ENCODE measurements at places on chromosomes 1 and 21.

- peak; percentile 84 for DNase-seq
Measured at GRCh38 chr1:27357281-27358037, 9.3 kb downstream of the MAP3K6 start.

DNA sequence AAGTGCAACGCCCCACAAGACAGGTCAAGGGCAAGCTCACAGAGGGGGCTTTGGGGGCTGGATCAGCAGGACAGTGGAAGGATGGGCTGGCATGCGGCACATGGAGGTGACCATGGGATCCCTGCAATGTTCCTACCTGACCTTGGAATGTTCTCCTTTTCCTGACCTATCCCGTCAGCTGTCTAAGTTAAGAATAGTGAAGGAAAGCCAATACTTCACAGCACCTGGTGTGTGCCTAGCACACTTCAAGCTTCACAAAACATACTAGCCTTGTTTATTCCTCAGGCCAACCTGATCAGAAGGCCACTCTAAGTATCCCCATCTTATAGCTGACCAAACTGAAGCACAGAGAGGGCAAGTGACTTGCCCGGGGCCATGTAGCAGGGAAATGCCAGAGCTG is 31.2 kb downstream of the LRRC38 start:
- DNase-seq, result no peak

GRCh38 chr1:209353053-209353452 is 230.5 kb upstream of the CAMK1G start:
- DNase-seq, result no peak

- no peak for DNase-seq
Measured at GRCh38 chr21:31671931-31672330, 12.4 kb downstream of the SOD1 start.

DNA sequence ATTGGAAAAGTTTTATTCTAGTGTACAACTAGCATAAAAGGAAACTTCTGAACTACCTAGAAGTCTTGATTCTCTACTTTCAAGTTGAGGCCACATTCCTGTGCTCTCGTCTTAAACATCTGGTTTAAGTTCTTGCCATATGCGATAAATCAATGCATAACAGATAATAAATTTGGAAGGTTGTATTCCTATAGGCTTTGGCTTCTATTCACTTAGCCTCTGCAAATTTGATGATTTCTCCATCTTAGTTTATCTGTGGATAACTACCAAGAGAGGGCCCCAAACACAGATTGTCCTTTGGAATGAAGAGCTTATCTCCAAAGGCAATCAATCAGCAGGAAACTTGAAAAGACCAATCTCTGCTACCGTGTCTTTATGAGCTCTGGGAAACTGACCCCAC is 11.7 kb upstream of the RNF2 start:
- no peak for DNase-seq

DNA sequence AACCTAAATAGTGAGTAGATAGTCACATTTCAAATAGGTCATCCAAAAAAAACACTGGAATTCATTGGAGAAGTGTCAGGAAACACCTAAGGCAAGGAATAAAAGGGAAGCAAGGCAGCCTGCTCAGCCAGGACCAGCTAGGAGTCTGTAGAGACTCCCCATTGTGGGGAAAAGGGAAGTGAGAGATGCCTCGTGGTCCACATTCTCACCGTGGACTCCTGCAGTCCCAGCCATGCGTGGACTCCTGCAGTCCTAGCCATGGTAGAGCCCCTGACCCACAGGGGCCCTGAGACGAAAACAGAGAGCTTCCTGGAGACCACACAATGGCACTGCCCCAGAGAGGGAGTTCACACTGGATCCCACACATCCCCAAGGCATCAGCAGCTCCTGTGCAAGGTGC is 97.5 kb downstream of the LRIG2 start:
- DNase-seq, result no peak

DNA sequence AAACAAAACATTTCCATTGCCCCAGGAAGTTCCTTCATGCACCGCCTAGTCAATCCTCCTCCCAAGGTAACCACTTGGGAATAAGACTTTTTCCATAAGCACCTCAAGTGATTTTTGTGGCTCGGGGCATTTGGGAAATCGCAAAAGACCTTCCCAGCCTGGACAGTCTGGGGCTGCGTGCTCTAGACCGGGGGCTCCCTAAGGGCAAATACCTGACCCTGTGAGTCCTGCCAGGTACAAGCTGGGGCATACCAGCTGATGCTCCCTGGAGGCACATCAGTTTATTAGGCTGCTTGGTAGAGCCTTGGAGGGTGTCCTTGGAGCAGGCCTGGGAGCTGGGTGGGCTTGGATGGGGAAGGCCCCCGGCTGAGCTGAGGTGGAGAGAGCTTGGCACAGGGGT is 34.4 kb downstream of the ALPL start:
- DNase-seq, result no peak

GRCh38 chr1:48870596-48870995 is 93.9 kb upstream of the BEND5 start:
- peak; percentile 17 for DNase-seq

- DNase-seq, result no peak
Measured at GRCh38 chr1:168348146-168348709, 67.6 kb downstream of the TBX19 start.

DNA sequence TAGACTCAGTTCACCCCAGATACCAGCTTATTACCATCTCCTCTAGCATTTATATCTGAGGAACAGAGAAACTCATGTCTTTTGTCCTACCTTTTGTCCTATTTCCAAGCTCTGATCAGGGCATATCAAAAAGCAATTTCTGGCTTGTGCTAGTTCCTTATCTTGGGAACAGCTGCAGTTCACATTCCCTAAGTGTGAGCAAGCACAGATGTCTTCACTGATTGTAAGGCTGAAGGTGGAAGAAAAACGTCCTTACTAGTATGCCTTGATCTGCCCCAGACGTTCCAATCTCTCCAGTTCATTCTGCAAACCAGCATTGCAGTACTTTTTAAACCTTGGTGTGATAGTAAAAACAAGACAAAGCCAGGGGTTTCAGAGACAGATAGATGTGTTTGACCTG is 139.8 kb downstream of the NCAM2 start:
- no peak for DNase-seq

DNA sequence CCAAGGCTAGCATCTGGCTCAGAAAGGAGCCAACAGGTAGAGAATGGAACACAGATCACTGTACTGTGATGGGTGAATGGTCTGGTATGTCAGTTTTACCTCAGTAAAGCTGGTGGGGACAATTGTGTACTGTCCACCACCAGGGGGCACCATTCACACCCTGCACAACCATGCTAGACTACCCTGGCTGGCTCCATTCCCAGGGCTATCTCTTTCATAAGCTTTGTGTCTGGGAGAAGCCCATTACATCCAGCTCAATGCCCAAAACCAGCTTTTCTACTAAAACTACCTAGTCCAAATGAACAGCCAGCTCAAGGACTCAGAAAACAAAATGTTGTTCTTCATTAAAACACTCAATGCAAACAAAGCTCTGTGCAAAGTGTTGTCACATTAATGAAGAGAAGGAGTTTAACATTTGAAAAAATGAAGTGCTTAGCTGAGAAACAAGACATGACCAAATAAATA is 62.0 kb upstream of the RASAL2 start:
- peak; percentile 40 for DNase-seq

GRCh38 chr1:154595621-154596020 is 12.4 kb downstream of the ADAR start:
- DNase-seq, result no peak

DNA sequence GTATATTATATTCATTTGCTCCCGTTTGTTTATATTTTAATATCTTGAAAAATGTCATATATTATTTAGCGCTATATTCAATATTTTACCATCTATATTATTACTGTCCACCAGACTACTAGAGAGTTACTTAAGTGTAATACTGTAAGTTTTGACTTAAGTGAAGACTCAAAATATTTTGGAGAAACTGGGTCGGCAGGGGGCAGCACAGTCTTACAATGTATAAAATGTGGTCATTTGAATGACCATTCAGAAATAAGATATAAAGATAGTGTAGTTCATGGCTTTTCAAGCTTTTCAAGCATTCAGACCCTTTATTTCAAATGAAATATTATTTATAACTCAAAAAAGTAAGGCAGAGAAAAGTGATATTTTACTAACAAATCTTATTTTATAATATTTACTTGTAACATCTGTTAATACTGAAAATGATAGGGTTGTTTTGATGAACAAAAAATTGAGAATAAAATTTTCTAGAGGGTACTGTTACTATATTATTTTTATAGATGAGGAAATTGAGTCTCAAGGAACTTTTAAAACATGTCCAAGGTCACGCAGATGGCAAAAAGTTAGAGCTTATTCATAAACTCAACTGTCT is 89.0 kb upstream of the SERTAD4 start:
- DNase-seq, result peak; percentile 55

DNA sequence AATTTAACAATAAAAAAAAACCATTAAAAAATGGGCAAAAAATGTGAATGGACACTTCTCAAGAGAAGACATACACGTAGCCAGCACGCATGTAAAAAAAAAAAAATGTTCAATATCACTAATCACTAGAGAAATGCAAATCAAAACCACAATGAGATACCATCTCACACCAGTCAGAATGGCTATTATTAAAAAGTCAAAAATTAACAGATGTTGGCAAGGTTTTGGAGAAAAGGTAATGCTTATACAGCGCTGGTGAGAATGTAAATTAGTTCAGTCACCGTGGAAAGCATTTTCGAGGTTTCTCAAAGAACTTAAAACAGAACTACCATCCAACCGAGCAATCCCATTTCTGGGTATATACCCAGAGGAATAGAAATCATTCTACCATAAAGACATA is 1091.5 kb upstream of the B3GALT2 start:
- DNase-seq, result no peak

DNA sequence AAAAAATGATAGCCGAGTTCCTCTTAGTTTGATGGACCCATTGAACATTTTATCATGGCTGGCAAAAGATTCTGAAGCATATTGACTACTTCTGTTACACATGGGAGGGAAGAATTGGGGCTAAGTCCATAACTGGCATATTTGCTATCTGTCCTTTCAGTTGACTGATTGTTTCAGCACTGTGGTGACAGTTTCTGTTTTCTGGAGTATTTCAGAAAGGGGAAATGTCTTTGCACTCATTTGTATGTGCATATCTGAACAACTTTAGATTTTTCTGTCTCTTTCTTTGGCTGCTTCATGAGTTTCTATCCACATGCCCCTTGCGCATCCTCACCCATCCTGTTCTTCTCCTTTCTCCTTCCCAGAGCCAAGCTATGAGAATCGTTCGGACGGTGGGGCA is 33.2 kb downstream of the SPATA46 start:
- DNase-seq, result no peak

DNA sequence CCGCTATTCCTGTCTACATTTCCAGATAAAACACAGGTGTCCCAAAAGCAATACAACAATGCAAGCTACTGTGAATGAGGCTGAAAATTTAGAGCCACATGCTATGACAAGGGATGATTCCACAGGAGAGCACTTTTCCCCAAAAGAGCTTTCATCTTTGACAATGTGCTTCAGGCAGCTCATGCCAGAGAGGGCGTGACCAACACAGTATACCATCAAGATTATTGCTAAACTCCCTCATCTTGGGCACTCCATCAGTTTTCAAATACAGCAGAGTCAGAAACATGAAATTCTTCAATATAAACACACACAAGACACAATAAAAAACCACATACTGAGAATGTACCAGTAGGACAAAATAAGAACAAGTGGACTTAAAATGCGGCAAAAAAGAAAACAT is 6.7 kb downstream of the GON4L start:
- DNase-seq, result no peak

- peak; percentile 25 for DNase-seq
Measured at GRCh38 chr1:31182352-31182751, 57.3 kb downstream of the NKAIN1 start.

DNA sequence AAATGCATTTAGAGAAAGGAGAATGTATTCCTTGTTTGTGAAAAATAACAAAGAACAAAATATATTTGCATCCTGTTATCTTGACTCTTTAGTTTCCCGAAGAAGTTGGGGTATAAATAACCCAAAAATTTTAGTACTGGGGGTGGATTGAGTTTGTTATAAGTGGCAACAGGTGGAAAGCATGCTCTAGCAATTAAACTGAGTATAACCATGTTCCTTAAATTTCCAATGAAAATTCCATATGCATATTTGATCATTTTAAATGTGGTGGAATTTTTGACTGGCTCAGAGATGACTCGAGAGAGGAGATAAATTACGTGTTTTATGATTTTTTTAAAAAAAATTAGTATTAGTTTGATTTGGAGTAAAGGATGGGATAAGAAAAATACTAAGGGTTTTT is 348.9 kb downstream of the TGFB2 start:
- DNase-seq, result no peak

GRCh38 chr21:43189936-43190335 is 21.1 kb downstream of the CRYAA start:
- DNase-seq, result no peak

DNA sequence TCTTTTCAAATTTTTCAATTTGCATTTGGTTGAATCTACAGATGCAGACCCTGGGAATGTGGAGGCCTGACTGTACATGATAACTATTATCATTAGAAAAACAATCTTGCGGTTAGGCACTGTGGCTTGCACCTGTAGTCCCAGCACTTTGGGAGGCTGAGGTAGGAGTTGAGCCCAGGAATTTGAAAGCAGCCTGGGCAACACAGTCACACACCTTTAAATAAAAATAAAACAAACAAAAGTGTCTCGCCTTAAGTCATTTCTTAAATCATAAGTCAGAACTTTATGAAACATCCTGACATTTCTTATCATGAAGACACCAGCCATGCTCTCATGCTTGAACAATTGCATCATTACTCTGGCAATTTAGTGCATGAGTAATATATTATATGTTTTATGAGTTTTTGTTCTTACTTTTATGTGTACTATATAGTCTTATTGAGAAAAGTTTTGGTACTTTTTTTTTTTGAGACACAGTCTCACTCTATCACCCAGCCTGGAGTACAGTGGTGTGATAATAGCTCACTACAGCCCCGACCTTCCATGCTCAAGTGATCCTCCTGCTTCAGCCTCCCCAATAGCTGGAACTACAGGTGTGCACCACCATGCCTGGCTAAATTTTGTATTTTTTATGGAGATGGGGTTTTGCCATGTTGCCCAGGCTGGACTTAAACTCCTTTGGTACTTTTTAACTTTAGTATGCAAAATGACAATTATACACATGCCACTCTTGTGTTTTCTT is 7.8 kb downstream of the TBX19 start:
- no peak for DNase-seq

GRCh38 chr1:57464756-57465155 is 40.9 kb upstream of the DAB1 start:
- no peak for DNase-seq

- DNase-seq, result no peak
Measured at GRCh38 chr1:14128096-14128495, 428.1 kb downstream of the PRDM2 start.

DNA sequence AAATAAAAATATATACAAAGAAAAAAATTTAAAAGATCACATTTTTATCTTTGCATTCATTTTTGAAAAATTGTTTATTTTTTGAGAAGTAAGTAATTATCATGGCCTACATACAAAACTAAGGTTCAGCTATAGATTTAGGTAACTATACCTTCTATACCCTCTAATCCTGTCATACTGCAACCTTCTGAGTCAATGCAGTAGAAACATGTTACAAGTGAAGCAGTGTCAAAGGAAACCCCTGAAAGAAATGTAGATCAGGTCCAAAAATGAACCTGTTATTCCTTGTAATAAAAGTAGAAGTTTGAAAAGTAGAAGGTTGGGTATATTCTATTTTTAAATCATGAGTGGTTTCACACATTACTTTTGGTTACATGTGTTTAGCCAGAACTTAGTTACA is 51.3 kb downstream of the PTGS2 start:
- peak; percentile 29 for DNase-seq
